ENCODE measurements at places on chromosomes 2 and 18. TPM values are rescaled to one million over a fixed set of nuclear protein-coding genes. Genes with fewer than 3 reads are reported as not detected.
A peak's percentile ranks its signal among the peaks of the same experiment; 100 is the strongest.

- no peak overlapping the region for H3K4me3 ChIP-seq
- peaks cover 15% of the 10 kb centered on the region for H3K4me1 ChIP-seq
- H3K27ac ChIP-seq, result no peak overlapping the region
- DNase-seq, result no peak
Observed at GRCh38 chr2:204573221-204573620, 27.9 kb downstream of the PARD3B start.

DNA sequence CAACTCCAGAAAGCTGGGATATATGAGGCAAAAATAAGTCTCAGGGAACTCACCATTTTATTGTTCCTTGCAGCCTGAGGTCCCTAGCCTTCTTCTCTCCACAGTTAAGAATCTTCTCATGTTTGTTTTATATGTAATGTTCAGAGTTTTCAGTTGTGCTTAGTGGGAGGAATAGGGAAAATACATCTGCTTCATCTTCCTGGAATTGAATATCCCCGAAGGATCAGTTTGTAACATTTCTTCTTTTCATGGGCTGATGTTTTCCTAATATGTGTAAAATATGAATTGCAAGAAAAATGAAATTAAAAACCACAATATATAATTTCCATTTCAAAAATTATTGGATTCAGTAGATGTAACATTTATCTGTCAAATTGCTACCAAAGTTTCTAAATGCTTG, 8.0 kb downstream of the GALNT1 start:
- no peaks in the 10 kb centered on the region for H3K27me3 ChIP-seq
- DNase-seq, result no peak
- H3K4me3 ChIP-seq, result no peak overlapping the region
- H3K36me3 ChIP-seq, result no peaks in the 10 kb centered on the region
- H3K27ac ChIP-seq, result no peak overlapping the region

DNA sequence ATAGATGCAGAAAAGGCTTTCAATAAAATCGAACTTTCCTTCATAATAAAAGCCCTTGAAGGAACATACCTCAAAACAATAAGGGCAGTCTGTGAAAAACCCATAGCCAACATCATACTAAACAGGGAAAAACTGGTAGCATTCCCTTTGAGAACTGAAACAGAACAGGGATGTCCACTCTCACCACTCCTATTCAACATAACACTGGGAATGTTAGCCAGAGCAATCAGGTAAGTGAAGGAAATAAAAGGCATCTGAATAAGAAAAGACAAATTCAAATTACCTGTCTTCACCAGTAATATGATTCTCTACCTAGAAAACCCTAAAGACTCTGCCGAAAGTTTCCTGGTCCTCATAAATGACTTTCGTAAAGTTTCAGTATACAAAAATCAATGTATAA, 861.0 kb upstream of the VRK2 start:
- H3K4me1 ChIP-seq, result no peaks in the 10 kb centered on the region
- H3K27me3 ChIP-seq, result no peaks in the 10 kb centered on the region

DNA sequence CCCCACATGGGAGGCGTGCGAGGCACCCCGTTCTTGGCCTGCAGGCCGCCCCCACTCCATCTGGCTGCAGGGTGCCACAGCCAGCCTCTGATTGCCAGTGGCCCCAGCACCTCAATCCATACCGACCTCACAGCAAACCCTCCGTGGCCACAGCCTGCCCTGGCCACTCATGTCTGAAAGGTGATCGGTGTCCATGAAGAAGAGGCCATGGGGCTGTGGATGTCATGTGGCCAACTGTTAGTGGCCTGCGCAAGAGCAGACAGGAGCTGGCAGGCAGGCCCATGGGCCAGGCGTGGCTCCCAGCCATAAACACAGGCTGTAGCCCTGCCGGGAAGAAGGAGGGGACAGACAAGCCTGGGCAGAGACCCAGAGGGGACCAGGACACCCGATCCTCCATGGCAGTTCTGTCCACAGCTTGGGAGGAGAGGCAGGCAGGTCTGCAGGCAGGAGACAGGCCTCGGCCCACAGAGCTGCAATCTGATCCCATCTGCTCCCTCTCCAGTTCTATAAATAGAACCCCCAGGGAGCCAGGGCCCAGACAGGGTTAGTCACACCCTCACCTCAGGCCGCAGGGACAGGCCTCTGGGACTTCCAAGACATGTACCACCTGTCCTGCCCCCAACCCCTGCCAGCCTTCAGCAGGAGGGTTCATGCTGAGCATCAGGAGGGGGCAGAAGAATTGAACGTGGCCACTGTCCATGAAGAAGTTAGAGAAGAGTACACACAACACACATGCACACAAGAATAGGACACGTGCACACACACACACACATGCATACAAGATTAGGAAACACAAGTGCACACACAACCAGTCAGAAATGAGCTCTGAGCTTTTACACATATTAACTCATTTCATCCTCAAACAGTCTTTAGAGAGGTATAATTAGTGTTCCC, 16.9 kb downstream of the STEAP3 start:
- H3K36me3 ChIP-seq, result peaks cover 3% of the 10 kb centered on the region
- H3K4me3 ChIP-seq, result no peak overlapping the region
- no peak overlapping the region for H3K27ac ChIP-seq
- no peak for DNase-seq
- peaks cover 11% of the 10 kb centered on the region for H3K4me1 ChIP-seq

DNA sequence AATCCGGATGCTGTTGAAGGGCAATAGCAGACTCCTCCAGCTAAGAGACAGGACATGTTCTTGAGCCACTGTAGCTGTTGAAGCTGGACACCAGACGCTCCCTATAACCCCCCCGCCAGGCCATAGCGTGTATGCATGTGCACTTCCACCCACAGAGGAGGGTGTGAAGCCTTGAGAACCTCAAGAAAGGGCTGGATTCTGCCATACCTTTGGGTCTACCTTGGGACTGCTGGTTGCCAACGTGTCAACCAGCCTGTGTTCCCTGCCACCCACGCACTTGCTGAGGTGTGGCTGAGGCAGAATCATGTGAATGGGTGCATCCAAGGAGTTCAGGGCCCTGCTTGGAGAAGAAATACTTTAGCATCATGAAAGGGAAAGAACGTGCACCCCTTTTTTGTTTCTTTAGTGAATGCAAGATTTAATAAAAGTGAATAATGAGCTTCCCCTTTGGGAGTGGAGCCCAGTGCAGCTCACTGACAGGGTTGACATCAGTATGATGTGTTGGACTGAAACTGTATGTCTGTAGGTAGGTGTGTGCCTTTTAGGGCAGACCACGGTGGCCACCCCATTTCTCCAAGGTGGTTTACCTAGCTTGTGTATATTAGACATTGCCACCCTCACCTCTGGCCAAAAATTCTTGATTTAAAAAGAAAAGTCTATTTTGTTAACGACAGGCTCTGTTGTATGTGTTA, 198.3 kb downstream of the MGAT5 start:
- no peaks in the 10 kb centered on the region for H3K4me1 ChIP-seq
- no peaks in the 10 kb centered on the region for H3K27me3 ChIP-seq
- no peak for DNase-seq
- peaks cover 30% of the 10 kb centered on the region for H3K36me3 ChIP-seq
- H3K4me3 ChIP-seq, result no peak overlapping the region

The MAL gene
- total RNA-seq, result 29.4 TPM

The KCNJ3 gene
- 0.26 TPM for total RNA-seq

GRCh38 chr2:5914811-5915611, 222.8 kb downstream of the SOX11 start:
- H3K27me3 ChIP-seq, result no peaks in the 10 kb centered on the region
- H3K36me3 ChIP-seq, result no peaks in the 10 kb centered on the region
- H3K4me1 ChIP-seq, result no peaks in the 10 kb centered on the region
- H3K27ac ChIP-seq, result no peak overlapping the region
- no peak overlapping the region for H3K4me3 ChIP-seq
- no peak for DNase-seq

DNA sequence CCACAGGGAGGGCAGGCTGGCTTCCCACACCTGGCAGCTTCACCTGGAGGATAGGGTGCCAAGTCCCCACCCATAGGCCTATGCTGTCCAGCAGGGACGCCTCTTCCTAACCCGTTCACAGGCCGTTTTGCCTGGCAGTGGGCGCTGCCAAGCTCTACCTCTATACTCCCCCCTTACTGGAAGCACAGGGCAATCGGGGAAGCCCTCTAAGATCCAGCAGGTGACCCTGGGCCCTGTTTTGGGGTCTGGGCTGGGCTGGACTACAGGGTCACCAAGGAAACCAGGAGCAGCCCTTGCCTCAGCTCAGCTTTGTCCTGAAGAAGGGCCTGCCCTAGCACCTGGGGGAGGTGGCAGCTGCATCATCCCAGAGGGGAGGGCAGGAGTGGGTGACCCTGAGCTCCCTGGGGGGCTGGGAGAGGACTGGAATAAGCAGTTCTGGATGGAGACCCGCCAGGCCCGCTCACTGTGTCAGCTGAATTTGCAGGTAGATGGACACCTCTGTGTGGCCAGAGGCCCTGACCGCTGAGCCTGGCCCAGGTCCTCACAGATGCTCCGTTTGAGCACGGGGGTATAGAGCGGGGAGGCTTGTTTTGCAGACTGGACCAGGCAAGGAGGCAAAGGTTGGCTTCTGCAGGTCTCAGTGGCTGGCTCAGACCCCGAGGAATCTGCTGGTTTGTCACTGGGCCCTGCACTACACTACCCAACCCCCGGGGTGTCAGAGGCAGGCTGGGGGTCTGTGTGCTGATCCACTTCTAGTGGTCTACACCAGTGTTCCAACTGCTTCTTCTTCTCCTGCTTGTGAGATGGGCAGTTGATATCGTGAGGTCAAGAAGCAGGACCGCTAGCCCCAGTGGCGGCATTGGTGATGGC, 163.1 kb downstream of the ASB1 start:
- H3K27ac ChIP-seq, result no peak overlapping the region
- no peaks in the 10 kb centered on the region for H3K36me3 ChIP-seq
- no peak overlapping the region for H3K4me3 ChIP-seq
- H3K4me1 ChIP-seq, result no peaks in the 10 kb centered on the region

DNA sequence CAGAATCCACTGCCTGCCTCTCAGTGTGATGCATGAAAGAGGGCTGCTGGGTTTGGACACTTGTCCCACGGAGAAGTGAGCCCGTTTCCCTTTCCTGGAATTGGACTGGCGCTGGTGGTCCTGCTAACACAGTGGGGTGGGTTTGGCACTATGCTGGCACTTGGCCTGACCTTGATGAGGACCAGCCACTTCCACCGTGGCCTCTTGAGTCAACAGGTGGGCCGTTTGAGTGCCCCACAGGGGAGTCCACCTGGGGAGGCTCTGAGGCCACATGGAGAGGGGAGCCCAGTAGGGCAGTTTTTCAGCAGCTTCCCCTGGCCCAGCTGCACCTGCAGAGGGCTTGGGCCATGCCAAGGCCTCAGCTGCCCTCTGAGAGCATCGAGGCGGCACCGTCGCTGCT, 56.5 kb downstream of the MBP start:
- H3K27me3 ChIP-seq, result no peaks in the 10 kb centered on the region
- DNase-seq, result no peak
- H3K4me3 ChIP-seq, result no peak overlapping the region
- H3K4me1 ChIP-seq, result peaks cover 17% of the 10 kb centered on the region
- no peak overlapping the region for H3K27ac ChIP-seq

DNA sequence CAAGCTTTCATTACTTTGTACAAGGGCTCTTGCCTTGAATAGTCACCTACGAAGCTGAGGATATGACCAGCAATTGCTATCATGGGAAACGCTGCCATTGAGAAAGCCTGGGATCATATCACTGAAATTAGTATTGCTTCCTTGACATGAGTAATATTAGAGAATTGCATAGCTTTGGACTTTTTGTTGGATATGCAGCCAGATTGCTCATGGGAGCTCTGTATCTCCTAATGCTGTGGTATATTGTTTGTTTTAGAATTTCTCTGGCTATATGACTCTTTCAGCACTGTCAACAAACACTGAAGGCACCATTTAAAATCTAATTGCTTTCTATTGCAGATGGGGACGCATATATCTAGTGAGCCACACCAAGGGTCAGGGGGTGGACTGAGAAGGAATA, 80.0 kb upstream of the WDSUB1 start:
- H3K27me3 ChIP-seq, result no peaks in the 10 kb centered on the region
- peaks cover 89% of the 10 kb centered on the region for H3K36me3 ChIP-seq
- no peak for DNase-seq
- H3K4me1 ChIP-seq, result no peaks in the 10 kb centered on the region

DNA sequence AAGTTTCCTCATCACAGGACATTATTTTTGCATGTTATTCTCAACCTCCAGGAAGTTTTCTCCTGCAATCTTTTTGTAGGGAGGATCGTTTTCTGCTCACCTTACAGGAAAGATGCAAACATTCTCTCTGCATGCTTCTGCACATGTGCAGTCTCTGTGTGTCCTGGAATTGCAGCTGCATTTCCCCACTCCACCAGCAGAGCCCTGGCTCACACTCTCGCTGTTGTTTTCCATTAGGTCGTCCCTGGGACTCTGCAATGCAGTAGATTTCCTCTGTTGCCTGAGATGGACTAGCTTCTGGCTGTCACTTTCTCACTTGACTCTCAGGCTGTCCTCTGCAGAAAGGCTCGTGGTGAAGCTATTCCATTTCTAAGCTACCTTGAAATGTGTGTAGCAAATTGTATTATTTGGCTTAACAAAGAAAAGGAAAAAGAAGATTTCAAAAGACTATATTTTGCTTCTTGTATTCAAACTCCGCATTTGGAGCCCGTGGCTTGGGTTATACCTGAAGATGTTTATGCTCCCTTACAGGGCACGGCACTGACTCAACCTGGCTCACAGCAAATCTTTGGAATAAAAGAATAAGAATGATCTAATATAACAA, 346.7 kb downstream of the RAD51AP2 start:
- H3K27ac ChIP-seq, result no peak overlapping the region
- H3K36me3 ChIP-seq, result no peaks in the 10 kb centered on the region
- H3K27me3 ChIP-seq, result no peaks in the 10 kb centered on the region
- no peaks in the 10 kb centered on the region for H3K4me1 ChIP-seq

GRCh38 chr18:41660654-41661053, 294.4 kb upstream of the PIK3C3 start:
- H3K27ac ChIP-seq, result no peak overlapping the region
- H3K27me3 ChIP-seq, result no peaks in the 10 kb centered on the region
- no peaks in the 10 kb centered on the region for H3K4me1 ChIP-seq
- no peak for DNase-seq

The SERPINB12 gene
- total RNA-seq, result 88.4 TPM

DNA sequence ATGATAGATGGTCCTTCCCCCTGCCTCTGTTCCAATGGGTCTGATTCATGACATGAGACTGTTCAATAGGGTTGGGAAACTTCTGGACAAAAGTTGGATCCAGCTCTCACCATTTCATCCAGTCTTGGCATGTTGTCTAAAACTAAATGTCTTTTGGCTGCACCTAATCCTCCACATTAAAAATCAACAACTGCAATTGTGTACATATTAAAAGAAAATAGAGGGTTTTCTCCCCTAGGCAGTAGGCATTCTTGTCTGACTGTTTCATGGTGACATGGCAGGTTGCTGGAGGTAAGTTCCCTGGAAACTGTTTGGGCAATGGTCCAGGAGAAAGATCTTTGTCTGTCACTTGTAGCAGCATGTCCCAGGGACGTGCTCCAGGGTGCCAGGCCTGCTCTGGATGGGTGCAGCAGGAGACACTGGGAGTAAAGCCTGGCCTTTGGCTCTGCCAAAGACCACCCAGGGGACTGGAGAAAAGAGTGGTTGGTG, 135.8 kb downstream of the TCF4 start:
- no peaks in the 10 kb centered on the region for H3K27me3 ChIP-seq
- peak; percentile 70 for DNase-seq
- H3K4me3 ChIP-seq, result no peak overlapping the region
- no peaks in the 10 kb centered on the region for H3K36me3 ChIP-seq
- peak overlapping the region; percentile 62 for H3K27ac ChIP-seq
